ENCODE measurements at places on chromosomes 1 and 21. TPM values are rescaled to one million over a fixed set of nuclear protein-coding genes. Genes with fewer than 3 reads are reported as not detected.

Gene ATP6V1G3
- polyA plus RNA-seq: not detected

Gene TGFBR3
- 24.0 TPM for polyA plus RNA-seq

Gene TMEM200B
- polyA plus RNA-seq: not detected

DNA sequence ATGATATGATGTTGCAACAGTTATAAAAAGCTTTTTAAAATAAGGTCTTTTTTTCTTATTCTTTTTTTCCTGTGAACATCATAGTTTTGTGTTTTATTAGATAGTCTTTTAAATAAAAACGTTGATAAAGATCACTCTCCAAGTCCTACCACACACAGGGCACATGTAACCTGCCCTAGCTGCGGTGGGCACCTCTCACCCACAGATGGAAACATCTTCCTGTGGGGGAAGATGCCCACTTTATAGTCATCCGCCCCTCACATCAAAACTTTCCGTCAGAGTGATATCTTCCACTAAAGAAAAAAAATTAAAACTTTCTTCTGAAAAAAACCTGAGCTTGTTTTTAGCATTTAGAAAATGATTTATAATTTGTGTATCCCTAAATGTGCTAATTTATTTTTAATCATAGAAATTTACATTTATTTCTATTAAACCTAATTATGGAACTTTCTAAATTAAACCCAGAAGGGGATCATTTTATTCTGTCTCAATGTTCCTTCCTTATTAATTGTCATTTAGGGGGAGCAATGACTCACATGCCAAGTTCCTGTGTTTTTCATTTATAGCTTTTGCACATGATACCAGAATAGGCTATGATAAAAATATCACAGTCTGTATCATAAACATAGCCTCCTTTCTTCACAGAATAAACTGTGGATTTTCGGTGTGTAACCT, 24.7 kb downstream of the TNFRSF9 start:
- no peak for DNase-seq

GRCh38 chr1:238205045-238205662, 314.4 kb upstream of the ZP4 start:
- no peak for DNase-seq

DNA sequence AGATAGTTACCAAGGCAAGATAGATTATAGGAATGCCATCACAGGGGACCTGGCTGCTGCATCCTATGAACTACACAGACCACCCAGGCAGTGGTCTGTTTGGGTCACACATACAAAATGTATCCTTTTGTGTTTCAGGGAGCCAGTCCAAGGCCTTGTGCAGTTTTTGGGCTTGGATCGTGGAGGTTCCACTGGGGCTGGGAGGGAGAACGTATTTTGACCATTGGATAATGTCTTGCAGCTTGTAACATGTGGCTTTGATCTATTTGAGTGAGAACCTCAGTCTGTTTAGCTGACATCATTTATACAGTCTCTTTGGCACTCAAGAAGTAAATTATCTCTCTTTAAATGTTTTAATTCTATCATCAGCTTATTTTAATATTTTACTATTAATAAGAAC, 147.3 kb downstream of the DUSP10 start:
- no peak for DNase-seq

DNA sequence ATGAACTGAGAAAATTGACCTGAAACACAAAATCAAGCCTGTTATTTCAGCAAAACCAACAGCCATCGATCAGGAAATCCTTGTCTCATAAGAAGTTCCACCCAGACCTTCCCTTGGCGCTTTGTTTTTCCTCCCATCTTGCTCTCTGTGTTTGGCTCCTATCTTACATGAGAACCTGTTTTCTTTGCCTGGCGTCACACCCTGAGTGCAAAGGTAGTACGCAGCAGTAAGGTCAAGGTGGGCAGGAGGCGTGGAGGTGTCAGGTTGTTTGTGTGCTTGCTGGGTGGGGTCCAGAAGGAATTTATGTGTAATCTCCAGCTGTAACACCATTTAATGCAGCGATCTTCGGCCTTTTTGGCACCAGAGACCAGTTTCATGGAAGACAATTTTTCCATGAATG, 50.5 kb downstream of the C1orf21 start:
- no peak for DNase-seq

Measured in CD4-positive, CD25-positive, alpha-beta regulatory T cell (primary cell).